Right lobe of liver (tissue), 6 donors: ENCODE measurements at places on chromosomes 16 and 17. TPM values are rescaled to one million over a fixed set of nuclear protein-coding genes. Genes with fewer than 3 reads are reported as not detected.

DNA sequence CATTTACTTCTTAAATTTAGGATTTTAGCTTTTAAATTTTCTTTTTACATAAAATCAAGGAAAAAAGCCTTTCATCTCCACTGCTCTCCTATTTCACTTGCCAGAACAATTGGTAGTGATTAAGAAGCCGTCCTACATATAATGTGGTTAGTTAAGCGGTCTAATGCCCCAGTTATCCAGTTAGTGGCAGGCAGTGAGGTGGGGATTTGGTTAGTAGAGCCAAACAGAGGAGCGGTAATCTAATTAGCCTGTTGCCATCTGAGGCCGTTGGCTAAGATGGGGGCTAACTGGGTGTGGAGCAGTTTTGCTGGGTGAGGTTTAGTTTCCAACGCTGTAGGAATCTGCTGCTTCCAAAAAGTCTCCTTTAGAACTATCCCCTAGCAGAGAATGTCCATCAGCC is 22.4 kb downstream of the SNX11 start:
- H3K36me3 ChIP-seq: peaks cover 4% of the 10 kb centered on the region
- DNase-seq: no peak
- H3K4me1 ChIP-seq: no peaks in the 10 kb centered on the region
- no peaks in the 10 kb centered on the region for H3K27me3 ChIP-seq
- no peak overlapping the region for H3K27ac ChIP-seq
- no peak overlapping the region for H3K4me3 ChIP-seq

ITPRIPL2 gene
- total RNA-seq: 23.5 TPM

GDE1 gene
- 21.5 TPM for total RNA-seq

GOSR2 gene
- total RNA-seq: 22.9 TPM

DNA sequence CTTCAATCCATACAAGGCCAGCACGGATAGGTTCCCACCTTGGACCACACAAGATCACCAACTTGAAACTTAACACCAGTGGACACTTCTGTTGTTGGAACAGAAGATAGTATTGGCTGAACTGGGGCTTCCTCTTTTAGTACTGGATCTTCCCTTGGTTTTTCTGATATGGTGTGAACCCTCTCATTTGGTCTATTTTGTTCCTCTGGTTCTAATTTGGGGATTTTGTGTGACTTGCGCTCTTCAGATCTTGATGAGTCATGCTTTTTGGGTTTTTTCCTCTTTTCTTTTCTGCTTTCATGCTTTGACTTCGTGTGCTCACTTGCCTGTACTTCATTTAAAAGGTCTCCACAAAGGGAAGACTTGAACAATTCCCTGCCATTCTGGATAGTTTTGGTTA is 39.0 kb downstream of the SOST start:
- H3K27ac ChIP-seq: no peak overlapping the region
- H3K4me1 ChIP-seq: no peaks in the 10 kb centered on the region
- no peak for DNase-seq
- no peak overlapping the region for H3K4me3 ChIP-seq
- no peaks in the 10 kb centered on the region for H3K27me3 ChIP-seq

DNA sequence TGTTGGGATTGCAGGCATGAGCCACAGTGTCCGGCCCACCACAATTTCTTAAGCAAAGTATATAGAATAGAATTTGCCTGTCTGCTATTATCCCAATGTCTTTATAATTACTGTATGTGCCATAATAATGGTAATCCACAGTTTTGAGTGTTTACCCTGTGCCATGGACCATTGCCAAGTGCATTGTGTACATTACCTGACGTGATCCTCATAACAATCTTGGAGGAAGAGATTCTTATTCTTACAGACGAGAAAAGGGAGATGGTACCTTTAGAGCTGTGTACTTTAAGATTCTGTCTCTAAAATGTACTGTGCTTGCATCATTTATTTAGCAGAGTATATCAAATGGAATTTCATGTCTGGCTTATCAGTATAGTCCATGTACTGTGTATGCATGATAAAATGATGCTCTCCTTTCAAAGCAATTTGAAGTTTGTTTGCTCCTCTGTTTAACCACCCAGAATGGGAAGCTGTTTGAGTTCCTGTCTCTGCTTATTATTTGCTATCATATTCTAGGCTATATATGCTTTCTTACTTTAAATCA is 13.8 kb upstream of the CDR2 start:
- no peaks in the 10 kb centered on the region for H3K27me3 ChIP-seq
- no peak overlapping the region for H3K4me3 ChIP-seq
- H3K4me1 ChIP-seq: no peaks in the 10 kb centered on the region
- no peak for DNase-seq
- H3K36me3 ChIP-seq: no peaks in the 10 kb centered on the region
- no peak overlapping the region for H3K27ac ChIP-seq

GRCh38 chr16:22684574-22685458 is 129.1 kb upstream of the HS3ST2 start:
- no peaks in the 10 kb centered on the region for H3K4me1 ChIP-seq
- H3K27ac ChIP-seq: no peak overlapping the region
- no peaks in the 10 kb centered on the region for H3K36me3 ChIP-seq
- no peaks in the 10 kb centered on the region for H3K27me3 ChIP-seq
- no peak overlapping the region for H3K4me3 ChIP-seq
